ENCODE measurements at places on chromosomes 4 and X.

GRCh38 chr4:112448306-112449132, 67.5 kb downstream of the NEUROG2 start:
- no peak for DNase-seq

GRCh38 chr4:108148316-108148715, 20.4 kb downstream of the LEF1 start:
- no peak for DNase-seq

DNA sequence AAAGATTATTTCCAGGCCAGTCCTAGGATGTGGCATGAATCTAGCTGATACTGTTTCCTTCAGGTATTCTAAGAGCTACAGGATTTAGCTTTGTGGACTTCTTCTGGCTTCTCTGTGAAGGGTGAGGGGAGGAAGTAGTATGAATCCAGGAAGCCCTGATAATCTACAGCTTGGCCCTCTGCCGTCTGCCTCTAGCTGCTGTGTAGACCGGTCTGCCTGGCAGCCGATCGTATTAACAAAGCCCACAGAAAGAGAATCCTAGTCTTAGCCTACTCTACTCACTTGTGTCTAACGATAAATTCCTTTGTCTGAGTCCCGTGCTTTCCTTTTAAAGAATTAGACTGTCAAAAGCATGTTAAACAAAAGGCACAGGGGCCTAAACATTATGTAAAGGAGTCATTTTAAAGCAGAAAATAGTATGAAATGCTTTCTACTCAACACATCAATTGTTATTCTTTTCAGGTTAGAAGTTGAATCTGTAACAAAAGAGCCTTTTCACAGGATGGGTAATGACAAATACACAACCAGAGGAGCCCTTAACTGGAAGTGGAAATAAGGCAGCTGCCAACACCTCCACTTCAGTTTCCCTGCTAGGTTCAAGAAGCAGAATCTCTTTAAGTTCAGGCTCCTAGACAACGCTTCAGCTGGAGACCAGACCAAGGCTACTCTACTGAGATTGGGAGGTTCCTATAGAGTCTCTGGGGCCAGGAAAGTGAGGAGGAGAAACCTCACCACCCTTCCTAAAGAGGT, 48.9 kb upstream of the UCP1 start:
- DNase-seq = no peak

GRCh38 chr4:145563293-145563985, 55.7 kb upstream of the MMAA start:
- DNase-seq = no peak

- DNase-seq = no peak
These were observed at the start of gene TCEAL9 for GRCh38 chrX:103356130-103356798. Gene TCEAL9 (plus strand): TSS chrX:103356506. CDS start chrX:103357685, 1,179 bp downstream.

DNA sequence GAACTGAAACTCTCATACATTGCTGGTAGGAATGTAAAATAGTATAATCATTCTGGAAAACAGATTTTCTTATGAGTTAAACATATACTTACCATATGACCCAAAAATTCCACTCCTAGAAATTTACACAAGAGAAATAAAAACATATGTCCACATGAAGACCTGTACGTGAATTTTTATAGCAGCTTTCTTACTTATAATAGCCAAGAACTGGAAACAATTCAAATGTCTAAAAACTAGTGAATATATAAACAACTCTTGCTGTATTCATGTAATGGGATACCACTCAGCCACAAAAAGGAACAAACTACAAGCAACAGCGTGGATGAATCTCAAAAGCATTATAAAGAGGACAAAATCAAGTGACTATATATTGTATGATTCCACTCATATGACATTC, 27.5 kb downstream of the TMEM156 start:
- DNase-seq = no peak

DNA sequence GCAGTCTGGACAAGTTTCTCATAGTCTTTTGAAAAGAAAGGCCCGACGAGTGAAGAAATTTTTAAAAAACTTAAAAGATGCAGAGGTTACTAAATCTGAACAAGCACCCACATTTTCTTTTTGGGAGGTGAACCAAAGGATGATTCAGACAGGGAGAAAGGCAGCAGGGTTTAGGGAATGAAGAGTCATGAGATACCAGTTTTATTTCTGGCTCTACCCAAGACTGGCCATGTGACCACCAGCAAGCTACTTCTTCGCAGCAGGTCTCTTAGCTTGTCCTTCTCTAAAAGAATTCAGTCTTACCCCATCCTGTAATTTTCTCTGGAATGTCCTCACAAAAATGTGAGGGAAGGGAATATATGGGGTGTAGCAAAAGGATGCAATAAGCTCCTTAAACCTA, 37.6 kb downstream of the AMOT start:
- no peak for DNase-seq

- DNase-seq = peak; percentile 69
These were observed 532 bp downstream of the ZNF827 start for GRCh38 chr4:145937971-145938611.

- no peak for DNase-seq
These were observed 30.3 kb downstream of the XG start for GRCh38 chrX:2782171-2782570.

GRCh38 chrX:54551801-54552200, 21.8 kb downstream of the GNL3L start:
- DNase-seq = no peak

DNA sequence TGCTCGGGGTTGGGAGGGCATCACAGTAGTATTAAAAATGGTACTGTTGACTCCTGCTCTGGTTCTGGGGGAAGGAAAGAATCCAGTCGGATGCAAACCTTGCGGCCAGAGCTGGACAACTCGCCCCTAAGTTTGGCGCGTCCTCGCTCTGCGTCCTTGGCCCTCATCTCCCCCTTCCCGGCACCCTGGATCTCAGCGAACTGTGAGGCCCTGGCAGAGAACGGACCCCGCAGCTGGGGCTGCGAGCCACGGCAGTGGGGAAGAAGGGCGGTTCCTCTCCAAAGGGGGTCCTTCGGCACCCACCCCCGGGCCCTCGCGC, 14.0 kb downstream of the ARHGEF6 start:
- no peak for DNase-seq

- no peak for DNase-seq
These were observed 280.0 kb downstream of the ANKRD50 start for GRCh38 chr4:124432500-124432899.

DNA sequence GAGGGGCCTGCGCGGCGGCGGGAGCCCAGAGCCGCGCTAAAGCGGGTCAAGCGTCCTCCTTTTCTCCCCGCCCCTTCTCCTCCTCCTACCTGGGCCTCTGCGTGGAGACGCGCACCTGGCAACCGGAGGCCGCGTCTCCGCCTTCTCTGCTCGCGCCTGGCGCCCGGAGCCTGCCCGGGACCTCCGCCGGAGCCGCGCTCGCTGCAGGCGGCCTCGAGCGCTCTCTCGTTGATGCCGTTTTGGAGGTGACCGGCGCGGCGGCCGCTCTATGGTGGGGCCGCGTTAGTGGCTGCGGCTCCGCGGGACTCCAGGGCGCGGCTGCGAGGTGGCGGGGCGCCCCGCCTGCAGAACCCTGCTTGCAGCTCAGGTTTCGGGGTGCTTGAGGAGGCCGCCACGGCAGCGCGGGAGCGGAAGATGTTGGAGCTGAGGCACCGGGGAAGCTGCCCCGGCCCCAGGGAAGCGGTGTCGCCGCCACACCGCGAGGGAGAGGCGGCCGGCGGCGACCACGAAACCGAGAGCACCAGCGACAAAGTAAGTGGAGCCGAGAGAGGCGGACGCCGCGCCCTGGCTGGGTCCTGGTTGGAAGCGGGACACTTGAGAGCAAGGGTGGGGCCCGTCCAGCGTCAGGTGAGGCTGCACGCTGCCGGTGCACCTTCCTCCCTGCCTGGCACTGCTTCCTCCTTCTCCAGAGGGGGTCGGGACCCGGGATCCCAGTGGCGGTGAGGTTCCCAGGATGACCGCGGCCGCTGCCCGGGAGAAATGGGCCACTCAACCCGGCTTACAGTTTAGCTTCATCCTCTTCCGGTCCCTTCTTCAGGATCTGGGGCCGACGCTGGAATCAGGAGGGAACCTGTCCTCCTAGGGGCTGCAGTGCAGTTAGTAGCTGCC, at the start of gene CDS1:
Gene CDS1 (plus strand): TSS at position 140 of the 888 bp plus-strand sequence. CDS start 275 bp downstream, at position 415.
- DNase-seq = peak; percentile 4

- no peak for DNase-seq
These were observed 93.6 kb downstream of the GPR143 start for GRCh38 chrX:9671998-9672397.

DNA sequence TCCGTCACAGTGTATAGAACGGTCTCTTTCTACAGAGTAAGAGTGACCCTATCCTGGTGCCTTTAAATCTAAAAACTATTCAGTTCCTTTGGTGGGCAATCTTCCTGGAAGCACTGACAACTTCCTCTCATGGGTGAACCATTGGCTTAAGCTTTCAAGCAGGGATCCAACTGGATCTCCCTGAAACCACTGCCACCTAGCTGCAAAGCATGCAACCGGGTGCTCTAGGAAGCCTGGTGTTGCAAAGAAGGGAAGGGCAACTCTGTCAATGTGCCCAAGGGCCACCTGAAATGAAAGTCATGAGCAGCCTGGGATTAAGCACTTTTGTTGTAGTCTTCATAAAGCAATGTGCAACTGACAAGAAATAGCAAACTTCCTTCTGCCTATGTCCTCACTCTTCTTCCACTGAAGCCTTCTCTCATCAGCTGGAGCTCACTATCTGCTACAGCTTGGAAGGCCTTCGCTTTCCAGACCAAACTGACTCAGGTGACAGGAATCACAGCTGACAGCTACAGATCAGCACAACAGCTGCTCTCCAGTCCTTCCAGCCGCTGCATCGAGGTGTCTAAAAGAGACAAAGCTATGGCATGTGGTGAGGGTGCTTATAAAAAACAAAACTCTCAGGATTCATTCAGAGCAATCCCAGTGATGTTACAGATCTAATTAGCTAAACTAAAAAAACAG, 46.1 kb downstream of the SETD7 start:
- no peak for DNase-seq

- no peak for DNase-seq
These were observed 53.0 kb upstream of the SOD3 start for GRCh38 chr4:24742335-24742734.

All from CD4-positive, alpha-beta T cell treated with Interferon alpha-2 for 1 hour (primary cell).